Activated naive CD4-positive, alpha-beta T cell treated with anti-CD3 and anti-CD28 coated beads for 36 hours (primary cell): ENCODE measurements at places on chromosomes 7 and 10. TPM values are rescaled to one million over a fixed set of nuclear protein-coding genes. Genes with fewer than 3 reads are reported as not detected.

GRCh38 chr7:139696552-139696951, 81.2 kb downstream of the HIPK2 start:
- DNase-seq: peak; percentile 78

GRCh38 chr7:92849322-92849721, 12.9 kb upstream of the CDK6 start:
- DNase-seq: no peak

FAM241B gene
- total RNA-seq: 12.3 TPM

GRCh38 chr10:125011171-125011925, 69.4 kb downstream of the ZRANB1 start:
- DNase-seq: no peak

DNA sequence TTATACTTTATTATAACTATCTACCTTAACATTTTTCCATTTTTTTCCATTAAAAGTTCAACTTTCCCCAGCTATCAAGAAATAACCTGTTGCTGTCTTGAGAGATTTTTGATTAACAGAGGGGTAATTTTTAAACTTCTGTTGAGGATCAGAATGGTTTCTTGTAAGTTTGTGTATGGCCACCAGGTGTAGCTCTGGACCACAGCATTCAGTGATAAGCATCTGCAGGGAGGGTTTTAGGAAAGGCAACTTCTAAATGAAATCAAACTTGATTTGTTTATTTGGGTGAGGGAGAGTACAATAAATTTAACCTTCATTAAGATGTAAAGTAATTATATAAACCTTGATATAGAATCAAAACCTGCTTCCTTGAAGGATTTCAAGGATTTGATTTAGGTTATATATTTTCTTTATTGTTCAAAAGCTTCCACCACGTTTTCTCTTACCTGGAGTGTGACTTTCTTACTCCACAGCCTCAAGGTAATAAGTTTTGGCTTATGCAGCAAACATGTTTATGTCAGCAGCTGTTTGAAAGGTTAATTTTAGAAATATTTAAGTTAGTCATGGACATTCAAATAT, 153.3 kb downstream of the STK31 start:
- DNase-seq: peak; percentile 46

ITGB8 gene
- total RNA-seq: not detected
